ENCODE measurements at places on chromosomes 11 and 22.

DNA sequence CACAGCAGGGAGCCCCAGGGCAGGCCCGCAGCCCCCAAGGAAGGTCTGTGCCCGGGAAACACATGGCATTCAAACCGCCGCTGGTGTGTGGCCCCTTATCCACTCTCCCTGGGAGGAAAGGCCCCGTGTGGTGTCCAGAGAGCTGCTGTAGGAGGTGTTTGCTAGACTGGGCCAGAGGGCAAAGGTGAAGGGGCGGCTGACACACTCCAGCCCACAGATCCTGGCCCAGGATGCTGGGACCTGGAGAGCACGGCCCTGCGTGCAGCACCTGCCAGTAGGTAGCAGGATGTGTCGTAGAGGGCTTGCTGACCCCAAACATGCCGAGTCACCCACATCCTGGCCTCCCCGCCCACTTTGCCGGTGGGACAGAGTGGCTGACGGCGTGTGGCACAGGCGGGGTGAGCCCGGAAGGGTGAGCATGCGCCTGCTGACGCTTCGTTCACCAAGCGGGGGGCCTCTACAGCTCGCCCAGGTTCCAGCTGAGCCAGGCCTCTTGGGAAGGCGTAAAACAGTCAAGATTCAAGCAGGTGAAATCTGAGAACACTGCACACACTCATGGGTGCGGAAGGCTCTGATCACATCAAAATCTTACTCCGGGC, 11.0 kb downstream of the OSBPL5 start:
- no peak for DNase-seq

GRCh38 chr11:130817330-130817944, 98.8 kb downstream of the SNX19 start:
- DNase-seq: no peak

DNA sequence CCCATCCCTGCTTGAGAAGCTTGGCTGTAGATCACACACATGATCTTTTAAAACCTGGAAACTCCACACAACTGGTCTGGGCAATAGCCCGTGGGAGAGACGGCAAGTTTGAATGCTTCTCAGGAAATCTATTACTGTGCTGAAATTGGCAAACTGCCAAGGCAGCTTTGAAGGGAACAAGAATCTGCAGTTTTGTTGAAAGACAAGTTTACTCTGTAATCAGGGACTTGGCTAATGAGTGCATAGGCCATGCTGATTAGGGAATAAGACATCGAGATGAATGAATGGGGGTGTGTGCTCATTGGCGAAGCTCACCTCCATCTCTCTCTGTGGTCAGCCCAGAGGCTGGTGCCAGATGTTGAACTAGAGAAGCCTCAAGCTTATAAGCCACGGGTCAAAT, 218.8 kb downstream of the HIPK3 start:
- no peak for DNase-seq

DNA sequence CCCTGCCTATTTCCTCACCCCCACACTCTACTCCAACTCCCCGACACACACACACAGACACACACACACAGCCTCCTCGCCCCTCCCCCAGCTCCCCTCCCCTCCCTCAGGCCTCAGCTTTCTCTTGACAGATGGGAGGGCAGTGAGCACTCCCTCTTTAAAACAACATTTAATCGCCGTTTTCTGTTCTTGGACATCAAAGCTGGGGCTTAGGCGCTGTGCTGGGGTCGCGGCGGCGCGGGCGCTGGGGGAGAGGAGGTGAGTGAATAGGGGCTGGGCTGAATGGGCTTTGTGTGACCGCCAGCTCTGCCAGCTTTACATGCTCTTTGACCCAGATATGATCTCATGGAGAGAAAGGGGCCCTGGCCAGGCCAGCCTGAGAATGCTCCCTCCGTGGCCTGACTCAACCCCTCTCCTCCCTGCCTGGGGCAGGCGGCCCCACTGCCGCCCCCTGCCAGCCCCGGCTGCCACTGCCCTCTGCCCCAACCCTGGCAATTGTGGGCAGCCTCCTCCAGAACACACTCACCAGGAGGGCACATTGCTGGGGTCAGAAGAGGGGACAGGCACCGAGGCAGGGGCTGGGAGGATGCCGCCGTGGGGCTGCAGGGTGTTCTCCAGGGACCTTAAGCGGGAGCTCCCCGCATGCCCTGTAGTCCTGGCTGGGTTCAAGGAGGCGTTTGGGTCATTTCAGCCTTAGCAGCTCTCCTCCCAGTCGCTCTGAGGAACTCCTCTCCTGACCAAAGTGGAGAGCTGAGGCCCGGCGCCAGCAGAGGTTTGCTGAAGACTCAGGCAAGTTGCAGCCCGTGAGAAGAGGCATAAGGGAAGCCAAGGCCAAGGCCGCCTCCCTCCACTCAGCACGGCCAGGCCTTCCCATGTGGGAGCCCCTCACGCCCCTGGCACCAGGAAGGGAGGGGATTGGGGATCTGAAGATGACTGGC, 38.3 kb upstream of the NNMT start:
- no peak for DNase-seq

- no peak for DNase-seq
Measured at GRCh38 chr11:120169981-120170698, 32.2 kb upstream of the TRIM29 start.

GRCh38 chr22:21623648-21623970, 6.2 kb downstream of the YDJC start:
- no peak for DNase-seq

- DNase-seq: no peak
Measured at GRCh38 chr22:20111045-20111688, 4.7 kb upstream of the RANBP1 start.

- DNase-seq: no peak
Measured at GRCh38 chr22:17938484-17938924, 85.9 kb downstream of the MICAL3 start.

DNA sequence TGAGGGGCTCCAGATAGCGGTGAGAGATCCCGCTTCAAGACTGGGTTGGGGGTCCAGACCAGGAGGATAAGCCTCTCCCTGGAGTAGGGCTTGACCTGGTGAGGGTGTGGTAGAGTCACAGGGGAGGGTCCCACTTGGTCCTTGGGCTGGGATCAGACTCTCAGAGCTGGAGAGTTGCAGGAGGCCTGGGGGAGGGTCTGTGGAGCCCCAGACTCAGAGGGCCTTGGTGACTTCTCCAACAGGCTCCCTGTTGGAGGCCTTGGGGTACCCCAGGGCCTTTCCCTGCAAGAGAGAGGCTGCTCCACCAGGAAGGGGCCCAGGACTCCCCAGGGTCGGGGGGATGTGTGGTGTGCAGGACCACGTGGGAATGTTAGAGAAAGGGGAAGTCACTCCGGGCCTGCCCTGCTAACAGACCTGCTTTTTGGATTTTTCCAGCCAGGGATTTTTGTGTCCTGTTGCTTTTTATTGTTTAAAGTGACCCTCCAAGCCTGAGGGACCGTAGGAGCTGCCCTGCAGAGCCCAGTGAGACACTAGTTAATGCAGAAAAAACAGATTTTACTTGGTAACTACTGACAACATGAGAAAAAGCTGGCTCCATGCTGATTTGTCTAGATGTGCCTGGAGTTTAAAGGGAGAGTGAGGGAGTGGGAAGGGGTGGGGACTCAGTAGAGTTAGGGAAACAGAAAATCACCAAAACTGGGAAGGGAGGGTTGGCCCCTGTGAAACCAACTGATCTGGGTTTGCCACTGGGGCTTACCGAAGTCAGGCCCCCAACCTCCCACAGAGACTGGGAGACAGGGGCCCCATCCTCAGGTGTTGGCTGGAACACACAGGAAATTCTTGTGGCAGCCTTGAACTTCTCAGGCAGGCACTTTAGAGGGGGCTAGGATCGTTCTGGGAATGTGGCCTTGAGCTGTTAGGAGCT, 801 bp upstream of the TXNRD2 start:
- no peak for DNase-seq

GRCh38 chr22:36486619-36487384, 5.4 kb upstream of the TXN2 start:
- DNase-seq: no peak

DNA sequence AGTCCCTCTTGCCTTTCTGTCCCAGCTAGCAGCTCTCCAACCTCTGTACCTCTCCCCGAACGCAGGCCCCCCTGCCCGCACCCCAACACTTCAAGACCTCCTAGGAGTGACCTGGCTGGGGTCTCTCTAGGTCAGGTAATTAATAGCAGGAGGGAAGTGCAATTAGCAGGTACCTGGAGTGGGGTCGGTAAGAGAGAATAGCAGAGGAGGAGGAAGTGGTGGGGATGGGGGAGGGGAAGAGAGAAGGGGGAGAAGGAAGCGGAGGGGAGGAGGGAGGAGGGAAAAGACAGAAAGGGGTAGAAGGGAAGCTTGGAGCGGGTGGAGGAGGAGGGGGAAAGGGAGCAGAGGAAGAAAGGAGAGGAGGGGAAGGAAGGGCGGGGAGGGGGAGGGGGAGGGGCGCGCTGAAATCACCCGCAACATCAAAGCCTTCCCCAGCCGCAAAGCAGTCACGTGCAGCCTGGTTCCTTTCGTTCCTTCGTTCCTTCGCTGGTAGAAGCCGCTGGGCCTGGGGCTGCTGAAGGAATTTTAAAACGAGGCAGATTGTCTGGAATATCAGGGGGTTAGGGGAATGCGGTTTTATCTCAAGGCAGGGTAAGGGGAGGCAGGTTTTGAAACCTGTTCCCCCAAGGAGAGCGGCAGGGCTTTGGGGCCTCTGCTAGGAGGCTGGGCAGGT, 29.3 kb upstream of the TCF20 start:
- no peak for DNase-seq
